RPMI7951 (cell line): ENCODE measurements at places on chromosomes 13 and 19.

GRCh38 chr19:5891938-5892771, 11.4 kb downstream of the NDUFA11 start:
- DNase-seq = peak; percentile 17

- no peak for DNase-seq
Observed at GRCh38 chr19:2306281-2306806, 1.6 kb downstream of the LINGO3 start.

DNA sequence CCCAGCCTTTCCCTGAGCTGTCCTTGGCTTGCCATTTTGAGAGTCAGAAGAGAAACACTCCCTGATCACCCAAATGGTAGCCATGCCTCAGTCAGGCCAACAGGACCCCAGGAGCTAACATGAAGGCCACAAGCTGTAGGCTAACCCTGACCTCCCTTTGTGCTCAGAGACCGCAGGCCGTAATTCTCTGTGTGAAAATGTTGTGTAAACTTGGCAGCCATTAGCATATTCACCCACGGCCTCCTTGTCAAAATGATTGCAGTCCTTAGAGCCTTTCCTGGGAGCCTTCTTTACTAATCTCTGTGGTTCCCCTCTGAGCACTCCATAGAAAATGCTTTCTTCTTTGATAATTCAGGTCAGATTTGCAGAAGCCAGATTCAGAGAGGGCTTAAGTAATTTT, 418.9 kb downstream of the COG6 start:
- no peak for DNase-seq

DNA sequence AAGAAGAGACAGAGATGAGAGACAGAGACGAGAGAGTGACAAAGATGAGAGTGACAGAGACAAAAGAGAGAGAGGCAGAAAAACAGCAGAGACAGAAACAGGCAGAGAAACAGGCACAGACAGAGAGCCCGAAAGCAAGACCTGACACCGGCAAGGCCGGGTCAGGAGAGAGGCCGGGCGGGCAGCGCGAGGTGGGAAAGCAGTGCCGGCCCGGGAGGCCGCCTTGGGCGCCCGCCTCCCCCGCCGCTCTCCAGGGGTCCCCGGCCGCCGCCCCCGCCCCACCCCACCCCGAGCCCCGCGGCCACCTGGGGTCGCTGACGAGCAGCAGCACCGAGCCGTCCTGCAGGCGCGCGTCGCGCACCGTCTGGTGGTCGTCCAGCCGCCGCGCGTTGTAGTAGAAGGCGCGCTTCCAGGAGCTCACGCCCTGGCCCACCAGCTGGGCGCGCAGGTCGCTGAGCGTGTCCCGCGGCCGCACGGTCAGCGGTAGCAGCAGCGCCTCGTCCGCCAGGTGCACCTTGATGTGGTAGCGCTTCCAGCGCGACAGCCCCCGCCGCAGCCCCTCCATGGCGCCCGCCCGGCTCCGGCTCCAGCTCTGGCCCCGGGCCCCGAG, at the start of gene TINCR:
TSS of gene TINCR (minus strand) at position 594 of the 610 bp plus-strand sequence.
- no peak for DNase-seq

DNA sequence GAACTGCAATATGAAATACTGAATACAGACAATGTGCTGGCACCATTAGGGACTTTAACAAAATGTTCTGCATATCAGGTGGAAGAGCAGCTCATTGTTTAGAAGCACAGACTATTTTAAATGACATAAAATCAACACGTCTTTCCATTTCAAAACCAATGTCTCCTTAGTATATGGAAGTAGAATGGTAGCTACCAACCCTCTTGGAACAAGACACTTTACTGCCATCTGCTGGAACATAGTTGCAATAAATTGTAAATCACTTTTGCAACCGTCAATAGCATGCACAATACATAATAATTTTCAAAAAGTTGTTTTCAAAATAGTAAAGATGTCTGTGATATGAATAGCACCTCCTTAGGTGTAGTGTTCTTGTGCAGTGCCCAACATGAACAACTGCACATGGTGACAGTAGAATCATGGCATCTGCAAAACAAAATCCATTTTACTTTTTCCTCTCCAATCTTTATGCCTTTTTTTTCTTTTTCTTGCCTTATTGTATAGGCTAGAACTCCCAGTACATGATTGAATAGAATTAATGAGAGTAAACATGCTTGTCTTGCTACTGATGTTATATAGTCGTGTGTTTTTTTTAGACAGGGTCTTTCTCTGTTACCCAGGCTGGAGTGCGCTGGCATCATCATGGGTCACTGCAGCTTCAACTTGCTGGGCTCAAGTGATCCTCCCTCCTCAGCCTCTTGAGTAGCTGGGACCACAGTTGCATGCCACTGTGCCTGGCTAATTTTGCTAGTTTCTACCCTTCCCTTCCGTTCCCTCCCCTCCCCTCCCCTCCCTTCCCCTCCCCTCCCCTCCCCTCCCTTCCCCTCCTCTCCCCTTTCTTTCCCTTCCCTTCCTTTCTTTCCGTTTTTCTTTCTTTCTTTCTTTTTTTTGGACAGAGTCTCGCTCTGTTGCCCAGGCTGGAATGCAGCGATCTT, 7.8 kb upstream of the LYPD5 start:
- DNase-seq = peak; percentile 75

GRCh38 chr13:29509999-29510589, 85.4 kb downstream of the SLC7A1 start:
- DNase-seq = no peak

GRCh38 chr13:106373304-106373988, 162.0 kb downstream of the EFNB2 start:
- no peak for DNase-seq

GRCh38 chr19:16377521-16377920, 52.9 kb downstream of the KLF2 start:
- DNase-seq = no peak

- DNase-seq = no peak
Observed at GRCh38 chr19:2041433-2041682, 9.7 kb downstream of the MKNK2 start.

GRCh38 chr13:110065780-110066179, 241.2 kb downstream of the COL4A1 start:
- DNase-seq = no peak

- DNase-seq = no peak
Observed at GRCh38 chr19:11090997-11091702, 1.9 kb downstream of the LDLR start.

GRCh38 chr13:21310220-21310619, 133.8 kb downstream of the MRPL57 start:
- peak; percentile 92 for DNase-seq

GRCh38 chr13:46860722-46861121, 36.1 kb downstream of the HTR2A start:
- no peak for DNase-seq

- no peak for DNase-seq
Observed at GRCh38 chr13:112134391-112135075, 67.6 kb downstream of the SOX1 start.

DNA sequence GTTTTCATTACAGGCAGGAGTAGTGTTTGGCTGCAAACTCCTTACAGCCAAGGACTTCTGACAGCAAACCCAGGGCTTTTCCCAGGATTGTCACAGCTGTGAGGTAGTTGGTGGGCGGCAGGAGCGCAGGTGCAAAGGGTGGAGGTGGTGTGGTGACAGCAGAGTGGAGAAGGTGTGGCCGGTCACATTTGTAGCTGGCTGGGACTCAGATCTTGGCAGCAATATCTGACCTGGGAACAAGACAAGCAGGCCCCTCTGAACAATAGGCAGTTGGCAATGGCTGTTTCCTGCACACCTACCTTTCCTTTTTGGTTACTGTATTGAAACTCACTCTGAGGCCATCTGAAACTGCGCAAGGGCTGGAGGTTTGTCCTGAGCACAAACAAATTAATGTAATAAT, 327.3 kb downstream of the COG6 start:
- DNase-seq = no peak

DNA sequence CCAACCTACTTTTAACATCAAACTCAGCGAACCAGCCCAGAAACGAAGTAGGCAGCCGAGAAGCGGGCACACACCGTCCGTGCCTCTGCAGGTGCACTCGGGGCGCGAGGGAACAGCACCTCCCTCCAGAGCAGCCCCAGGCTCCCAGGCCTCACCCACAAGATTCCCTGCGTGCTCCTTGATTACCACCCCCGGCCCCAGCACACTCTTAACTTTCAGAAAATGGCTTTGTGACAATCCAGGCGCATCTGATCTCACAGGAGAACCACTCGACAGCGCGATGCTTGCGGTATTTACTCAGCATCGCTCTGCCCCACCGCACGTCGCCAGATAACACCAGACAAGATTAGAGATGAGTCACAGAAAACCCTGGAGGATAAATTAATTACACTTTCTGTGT, 134.9 kb upstream of the SPACA7 start:
- no peak for DNase-seq

DNA sequence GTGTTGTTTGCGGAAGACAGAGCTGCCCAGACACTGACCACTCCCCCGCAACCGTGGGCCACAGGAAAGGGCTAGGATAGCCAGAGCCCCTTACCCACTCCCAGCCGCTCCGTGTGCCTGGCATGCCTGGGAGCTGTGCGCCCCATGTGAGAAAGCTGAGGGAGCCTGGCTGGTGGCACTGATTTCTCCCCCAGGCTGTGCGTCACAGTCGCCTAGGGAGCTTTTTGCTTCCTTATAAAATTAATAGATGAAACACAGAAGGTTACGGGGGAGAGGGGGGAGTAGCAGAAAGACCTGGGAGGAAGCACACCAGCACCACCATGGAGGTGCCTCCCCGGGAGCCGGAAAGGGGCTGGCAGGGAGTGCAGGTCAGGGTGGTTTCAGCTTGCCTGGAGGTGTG, 24.7 kb downstream of the DPF1 start:
- DNase-seq = no peak

DNA sequence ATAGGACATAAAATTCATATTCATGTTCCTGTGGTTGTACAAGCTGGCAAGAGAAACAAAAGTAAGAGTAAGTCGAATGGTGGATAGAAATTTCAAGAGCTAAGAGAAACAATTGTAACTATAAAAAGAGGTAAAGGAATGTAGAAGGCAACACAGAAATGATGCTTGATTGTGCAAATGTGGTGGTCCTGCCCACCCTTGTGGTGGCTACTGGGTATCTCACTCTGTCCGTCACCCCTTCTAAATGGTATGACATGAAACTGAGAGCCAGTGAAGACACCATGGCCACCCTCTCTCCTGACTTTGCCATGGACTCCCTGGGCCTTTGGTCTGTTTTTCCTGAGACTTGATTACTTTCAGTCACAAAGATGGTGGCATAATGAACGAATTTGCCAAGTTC, 925.9 kb upstream of the SLITRK6 start:
- peak; percentile 1 for DNase-seq

DNA sequence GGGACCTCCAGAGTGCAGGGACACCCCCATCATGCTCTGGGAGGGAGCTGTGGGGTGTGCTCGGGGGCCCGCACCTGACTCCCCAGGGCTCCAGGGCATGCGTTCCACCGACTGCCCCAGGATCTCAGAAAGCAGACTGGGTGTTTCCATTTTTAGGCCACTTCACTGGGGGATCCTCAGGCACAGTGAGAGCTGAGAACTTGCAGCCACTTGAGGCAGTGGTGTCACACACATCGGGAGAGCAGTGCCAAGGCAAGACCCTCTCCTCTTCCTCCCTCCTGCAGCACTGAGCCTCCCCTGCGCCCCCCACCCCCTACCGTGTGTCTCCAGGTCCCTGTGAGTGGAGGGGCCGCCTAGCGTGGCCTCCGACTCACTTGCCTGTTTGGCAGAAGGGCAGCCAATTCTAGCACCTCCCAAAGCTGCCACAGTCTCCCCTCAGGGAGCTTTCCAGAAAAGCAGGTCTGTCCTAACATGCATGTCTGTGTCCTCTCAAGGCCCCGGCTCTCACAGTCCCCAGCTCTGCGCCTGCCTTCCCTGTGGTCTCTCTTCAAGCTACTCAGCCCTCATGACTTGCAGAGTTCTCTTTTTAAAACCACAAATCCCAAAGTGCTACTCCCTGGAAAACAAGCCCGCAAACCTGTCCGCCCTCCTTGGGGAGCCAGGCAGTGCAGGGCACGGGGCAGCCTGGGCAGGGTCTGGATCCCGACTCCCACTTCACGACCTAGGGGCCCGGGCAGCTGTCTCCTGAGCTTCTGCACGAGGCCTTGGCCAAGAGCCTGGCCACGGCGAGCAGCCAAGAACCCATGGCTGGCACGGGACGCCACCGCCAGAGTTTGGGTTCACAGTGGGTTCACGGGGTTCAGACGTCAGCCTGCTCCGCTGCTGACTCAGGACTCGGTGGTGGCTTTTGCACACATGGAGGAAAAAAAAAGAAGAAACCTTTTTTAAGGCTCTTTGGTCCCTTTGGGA, 94.1 kb downstream of the STK24 start:
- DNase-seq = peak; percentile 81

GRCh38 chr13:110772091-110772984, 58.8 kb downstream of the ING1 start:
- DNase-seq = peak; percentile 5

- no peak for DNase-seq
Observed at GRCh38 chr19:1656988-1657536, 4.6 kb upstream of the TCF3 start.
